ENCODE measurements at places on chromosomes 2 and 18.

- no peak for DNase-seq
Observed at GRCh38 chr18:31064130-31064529, 21.6 kb upstream of the DSC3 start.

- no peak for DNase-seq
Observed at GRCh38 chr2:161141033-161141432, 19.2 kb upstream of the TANK start.

DNA sequence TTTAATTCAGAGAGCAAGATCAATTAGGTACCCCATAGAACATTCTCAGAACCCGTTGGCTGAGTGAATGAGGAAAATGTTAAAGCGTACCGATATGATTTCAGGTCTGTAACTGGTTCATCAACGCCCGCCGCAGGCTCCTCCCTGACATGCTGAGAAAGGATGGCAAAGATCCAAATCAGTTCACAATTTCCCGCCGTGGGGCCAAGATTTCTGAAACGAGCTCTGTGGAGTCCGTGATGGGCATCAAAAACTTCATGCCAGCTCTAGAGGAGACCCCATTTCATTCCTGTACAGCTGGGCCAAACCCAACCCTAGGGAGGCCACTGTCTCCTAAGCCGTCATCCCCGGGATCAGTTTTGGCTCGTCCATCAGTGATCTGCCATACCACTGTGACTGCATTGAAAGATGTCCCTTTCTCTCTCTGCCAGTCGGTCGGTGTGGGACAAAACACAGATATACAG is 7.3 kb downstream of the TGIF1 start:
- no peak for DNase-seq

DNA sequence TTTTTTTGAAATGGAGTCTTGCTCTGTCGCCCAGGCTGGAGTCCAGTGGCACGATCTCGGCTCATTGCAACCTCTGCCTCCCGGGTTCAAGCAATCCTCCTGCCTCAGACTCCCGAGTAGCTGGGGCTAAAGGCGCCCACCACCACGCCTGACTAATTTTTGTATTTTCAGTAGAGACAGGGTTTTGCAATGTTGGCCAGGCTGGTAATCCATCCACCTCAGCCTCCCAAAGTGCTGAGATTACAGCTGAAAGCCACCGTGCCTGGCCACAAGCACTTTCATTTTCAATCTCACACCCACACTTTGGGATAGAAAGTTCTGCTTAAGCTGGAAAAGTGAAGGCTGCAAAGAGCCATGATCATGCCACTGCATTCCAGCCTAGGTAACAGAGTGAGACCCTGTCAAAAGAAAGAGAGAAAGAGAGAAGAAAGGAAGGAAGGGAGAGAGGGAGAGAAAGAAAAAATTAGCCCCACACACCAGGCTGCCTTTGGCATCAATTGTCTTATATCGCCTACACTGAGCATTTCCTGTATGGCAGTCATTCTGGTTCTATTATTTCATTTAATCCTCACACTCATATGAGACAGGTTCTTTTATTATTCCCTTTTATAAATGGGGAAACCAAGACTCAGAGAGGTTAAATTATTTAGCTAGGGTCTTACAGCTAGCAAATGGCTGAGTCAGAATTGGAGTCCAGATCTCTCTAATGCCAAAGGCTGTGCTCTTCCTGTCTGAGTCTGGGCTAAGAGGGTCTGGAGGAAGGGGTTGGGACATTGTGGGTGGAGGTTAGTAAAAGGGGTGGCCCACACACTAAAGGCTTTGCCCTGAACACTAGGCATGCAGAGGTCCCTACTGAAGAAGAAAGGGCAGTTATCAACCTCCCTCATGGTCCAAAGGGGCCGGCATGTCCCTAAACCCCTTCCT is 37.9 kb upstream of the PKDCC start:
- DNase-seq, result peak; percentile 15

DNA sequence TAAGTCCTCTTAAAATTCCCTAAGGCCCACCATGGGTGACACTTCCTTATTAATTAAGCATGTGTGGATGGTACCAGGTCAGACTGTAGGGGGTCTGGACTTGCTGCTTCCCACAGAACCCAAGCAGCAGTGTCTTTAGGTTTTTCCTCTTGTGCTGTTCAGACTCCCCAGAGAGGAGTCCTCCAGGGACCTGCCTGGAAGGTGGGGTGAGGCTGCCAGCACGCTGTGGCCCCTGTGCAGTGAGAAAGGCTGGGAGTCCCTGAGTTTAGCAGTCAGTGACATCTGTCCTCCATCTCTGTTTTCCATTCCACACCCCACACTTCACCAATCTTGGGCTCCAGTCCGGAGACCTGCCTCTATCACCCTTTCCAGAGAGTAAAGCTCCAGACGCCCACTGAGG is 18.0 kb upstream of the ST3GAL5 start:
- no peak for DNase-seq

- peak; percentile 84 for DNase-seq
Observed at GRCh38 chr18:25164848-25165811, 186.8 kb downstream of the ZNF521 start.

GRCh38 chr2:47041063-47041462 is 114.0 kb downstream of the STPG4 start:
- DNase-seq, result no peak

GRCh38 chr18:79829136-79829854 is 31.6 kb downstream of the KCNG2 start:
- DNase-seq, result no peak

GRCh38 chr2:121791290-121791689 is 35.8 kb downstream of the TSN start:
- no peak for DNase-seq

- DNase-seq, result no peak
Observed at GRCh38 chr2:61926531-61927477, 21.3 kb downstream of the COMMD1 start.

GRCh38 chr2:86570059-86570458 is 6.8 kb upstream of the CHMP3 start:
- DNase-seq, result no peak

- no peak for DNase-seq
Observed at GRCh38 chr2:237900891-237901831, 41.7 kb downstream of the RAMP1 start.

DNA sequence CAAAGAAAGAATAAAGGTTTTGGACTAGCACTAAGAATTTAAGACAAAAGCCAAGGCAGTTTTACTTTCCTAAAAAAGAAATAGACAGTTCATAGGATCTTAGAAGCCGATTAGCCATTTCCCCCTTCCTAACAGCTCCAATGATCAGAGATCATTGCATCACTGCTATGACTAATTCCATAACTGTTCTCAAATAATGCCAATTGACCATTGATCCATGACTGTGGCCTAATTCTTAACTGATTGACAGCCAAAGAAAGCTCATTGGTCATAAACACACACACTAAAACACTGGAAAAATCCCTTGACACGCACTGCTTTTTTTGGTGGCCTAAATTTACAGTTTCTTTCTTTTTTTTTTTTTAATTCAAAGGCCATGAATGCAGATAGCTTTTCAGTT is 345.0 kb upstream of the ACVR2A start:
- no peak for DNase-seq

DNA sequence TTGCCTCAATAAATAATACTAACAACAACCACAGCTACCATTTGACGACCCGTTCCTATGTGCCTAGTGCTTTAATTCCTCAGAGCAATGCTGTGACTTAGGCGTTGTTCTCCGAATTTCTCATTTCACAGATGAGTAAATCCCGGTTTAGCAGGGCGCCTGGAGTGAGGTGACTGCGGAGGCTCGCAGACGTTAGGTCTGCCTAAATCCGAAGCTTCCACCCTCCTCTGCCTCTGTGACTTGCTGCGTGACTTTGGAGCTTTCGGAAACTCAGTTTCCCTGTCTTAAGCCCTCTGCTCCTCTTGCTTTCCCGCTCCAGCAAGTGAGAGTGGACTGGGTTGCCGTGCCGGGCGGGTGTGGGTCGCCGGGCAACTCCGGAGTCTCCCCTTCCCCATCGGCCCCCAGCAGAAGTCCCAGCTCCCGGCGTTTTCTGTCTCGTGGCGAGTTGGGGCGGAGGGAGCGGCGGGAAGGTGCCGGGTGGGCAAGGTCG is 711 bp upstream of the ATOH8 start:
- no peak for DNase-seq

- no peak for DNase-seq
Observed at GRCh38 chr2:41972819-41973218, 75.0 kb upstream of the PKDCC start.

GRCh38 chr18:56034949-56035348 is 447.0 kb upstream of the TCF4 start:
- DNase-seq, result no peak

DNA sequence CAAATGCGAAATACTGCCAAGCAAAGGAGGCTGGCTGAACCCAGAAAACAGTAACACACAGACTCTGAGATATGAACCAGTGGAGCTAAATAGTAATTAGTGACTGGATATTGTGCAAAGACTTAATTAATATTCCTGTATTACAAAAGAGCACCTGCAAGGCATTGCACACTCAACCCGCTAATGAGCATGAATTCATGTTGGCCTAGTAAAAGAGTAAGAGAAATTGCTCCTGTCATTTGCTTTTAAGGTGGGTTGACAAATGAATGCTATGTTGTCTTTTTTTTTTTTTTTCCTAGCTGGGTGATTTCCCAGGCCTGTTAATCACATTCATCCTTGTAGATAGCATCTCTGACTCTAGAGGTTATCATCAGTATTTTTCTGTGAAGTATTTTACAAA is 87.0 kb upstream of the CERS6 start:
- no peak for DNase-seq

DNA sequence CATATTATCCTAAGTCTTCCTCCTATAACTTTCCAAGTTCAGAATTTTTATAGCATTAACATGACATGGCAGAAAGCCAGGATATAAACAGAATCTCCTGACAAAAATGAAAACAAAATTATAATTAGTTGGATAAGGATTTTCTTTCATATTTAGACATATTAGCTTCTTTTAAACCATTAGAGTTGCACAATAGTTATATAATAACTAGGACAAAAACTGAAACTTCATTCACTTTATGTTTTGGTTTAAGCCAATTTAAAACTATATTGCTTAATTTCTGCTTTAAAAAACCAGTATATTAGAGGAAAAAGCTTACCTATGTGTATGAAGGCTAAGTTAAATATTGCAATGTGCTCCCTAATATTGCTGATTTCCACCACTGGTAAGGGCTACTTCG is 254.8 kb downstream of the GPD2 start:
- no peak for DNase-seq

GRCh38 chr2:197348721-197349360 is 38.3 kb upstream of the ANKRD44 start:
- no peak for DNase-seq

GRCh38 chr2:144493027-144493809 is 26.7 kb downstream of the ZEB2 start:
- DNase-seq, result no peak

DNA sequence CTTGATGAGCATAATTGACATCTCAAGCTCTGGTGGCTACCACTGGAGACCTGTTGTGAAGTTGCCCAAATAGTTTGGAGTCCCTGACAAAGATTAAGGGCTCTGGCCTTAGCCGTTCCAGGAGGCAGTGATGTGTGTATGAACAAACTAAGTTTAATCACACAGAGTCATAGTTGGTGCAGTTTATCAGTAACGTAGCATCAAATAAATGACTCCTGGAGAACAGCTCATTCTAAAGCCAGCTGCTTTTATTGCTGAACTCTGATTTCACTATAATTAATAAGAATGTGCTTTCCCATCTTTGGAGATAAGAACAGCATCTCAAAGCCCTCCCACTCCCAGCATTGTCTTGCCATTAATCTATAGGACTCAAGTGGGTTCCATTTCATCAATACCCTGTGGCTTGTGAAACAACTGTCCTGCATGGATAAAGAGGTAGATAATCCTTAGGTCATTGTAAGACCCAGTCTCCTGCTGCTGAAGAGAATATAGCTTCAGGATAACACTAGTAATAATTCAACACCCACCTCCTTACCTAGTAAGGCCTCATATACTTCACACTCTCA is 211.4 kb upstream of the THUMPD2 start:
- peak; percentile 82 for DNase-seq

DNA sequence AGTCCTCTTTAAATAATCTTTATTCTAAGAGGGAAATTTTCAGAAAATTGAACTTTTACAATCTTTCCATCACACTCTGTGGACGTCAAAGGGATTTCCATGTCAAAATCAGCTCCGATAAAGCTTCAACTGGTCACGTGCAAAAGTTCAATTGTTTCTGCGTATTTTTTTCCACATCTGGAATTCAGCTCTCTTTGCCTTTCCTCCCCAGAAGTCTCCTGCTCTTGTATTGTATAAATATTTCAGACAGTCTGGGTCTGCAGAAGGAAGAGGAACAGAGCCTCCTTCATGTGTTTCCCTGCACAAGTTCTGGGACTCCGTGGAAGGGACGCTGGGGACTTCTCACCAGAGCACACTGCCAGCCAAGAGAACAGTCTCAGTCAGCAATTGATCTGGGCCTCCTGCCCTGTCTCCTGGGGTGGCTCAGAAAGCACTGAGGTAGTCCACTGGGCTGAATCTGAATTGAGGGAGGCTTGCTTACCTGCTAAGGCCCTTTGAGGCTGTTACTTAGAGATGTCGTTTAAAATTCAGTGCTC is 251.5 kb downstream of the TFCP2L1 start:
- DNase-seq, result no peak

DNA sequence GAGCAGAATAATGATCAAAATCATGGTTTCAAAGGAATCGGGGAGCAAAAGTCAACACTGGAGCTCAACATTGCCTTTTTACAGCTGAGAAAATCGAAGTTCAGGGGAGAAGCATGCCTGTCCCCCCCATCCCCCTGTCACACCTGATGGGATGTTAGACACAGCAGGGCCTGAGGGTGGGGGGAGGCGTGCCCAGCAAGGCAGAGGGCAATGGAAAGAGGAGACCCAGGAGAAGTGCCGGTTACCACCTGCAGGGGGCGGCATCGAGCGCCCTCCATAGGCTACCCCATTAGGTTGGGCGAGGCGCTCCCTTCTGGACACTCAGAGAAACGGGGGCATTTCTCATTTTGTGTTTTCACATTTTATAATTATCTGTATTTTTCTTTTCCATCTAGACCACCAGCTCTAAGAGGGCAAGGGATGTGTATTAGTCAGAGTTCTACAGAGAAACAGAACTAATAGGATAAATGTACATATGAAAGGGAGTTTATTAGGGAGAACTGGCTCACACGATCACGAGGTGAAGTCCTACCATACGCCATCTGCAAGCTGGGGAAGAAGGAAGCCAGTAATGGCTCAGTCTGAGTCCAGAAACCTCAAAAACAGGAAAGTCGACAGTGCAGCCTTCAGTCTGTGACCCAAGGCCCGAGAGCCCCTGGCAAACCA is 271.3 kb downstream of the LRATD1 start:
- DNase-seq, result no peak

- peak; percentile 45 for DNase-seq
Observed at GRCh38 chr2:12107939-12108338, 361.5 kb downstream of the LPIN1 start.

DNA sequence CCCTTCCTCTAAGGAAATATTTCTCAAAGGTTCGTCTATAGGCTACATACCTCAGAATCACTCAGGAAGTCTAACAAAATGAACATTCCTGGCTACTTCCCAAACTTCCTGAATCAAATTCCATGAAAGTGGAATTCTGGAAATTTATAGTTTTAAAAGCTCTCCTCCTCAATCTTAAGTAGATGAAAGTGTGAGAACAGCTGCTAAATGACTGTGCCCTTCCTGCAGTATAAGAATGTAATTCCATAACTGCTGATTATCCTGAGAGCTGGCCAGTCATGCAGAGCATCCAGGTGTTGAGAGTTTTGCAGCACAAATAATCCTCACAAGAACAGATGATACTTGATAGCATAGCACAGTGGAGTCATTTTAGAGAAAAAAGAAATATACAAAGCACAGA is 265.0 kb downstream of the KCNJ3 start:
- no peak for DNase-seq
